ENCODE measurements at places on chromosomes 12 and 14. TPM values are rescaled to one million over a fixed set of nuclear protein-coding genes. Genes with fewer than 3 reads are reported as not detected.

Gene GZMB
- total RNA-seq, result 2,090 TPM

- no peak overlapping the region for H3K4me3 ChIP-seq
- H3K36me3 ChIP-seq, result no peaks in the 10 kb centered on the region
- DNase-seq, result no peak
Observed at GRCh38 chr14:106038263-106038662, 511.9 kb downstream of the TMEM121 start.

DNA sequence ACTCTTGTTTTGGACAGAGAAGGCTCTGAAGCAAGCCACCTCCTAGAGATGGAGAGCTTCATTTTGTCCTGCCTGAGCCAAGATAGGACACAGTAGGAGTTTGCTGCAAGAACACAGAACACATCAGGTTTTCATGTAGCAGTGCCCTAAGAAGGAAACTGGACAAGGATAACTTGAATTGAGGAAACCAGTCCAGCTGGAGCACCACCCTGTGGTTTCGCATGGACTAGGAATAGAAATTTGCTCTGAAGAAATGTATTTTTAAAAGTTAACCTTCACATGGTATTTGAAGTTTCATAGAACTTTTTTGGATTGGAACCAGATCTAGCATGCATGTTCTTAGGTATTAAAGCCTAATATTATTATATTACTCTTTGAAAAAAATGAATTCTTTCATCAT is 68.8 kb downstream of the RERG start:
- H3K36me3 ChIP-seq, result no peaks in the 10 kb centered on the region
- peaks cover 2% of the 10 kb centered on the region for H3K27me3 ChIP-seq
- H3K27ac ChIP-seq, result no peak overlapping the region

Gene STAB2
- not detected for total RNA-seq

Gene SMOC1
- total RNA-seq, result not detected
